ENCODE measurements at places on chromosomes 7 and 10.

DNA sequence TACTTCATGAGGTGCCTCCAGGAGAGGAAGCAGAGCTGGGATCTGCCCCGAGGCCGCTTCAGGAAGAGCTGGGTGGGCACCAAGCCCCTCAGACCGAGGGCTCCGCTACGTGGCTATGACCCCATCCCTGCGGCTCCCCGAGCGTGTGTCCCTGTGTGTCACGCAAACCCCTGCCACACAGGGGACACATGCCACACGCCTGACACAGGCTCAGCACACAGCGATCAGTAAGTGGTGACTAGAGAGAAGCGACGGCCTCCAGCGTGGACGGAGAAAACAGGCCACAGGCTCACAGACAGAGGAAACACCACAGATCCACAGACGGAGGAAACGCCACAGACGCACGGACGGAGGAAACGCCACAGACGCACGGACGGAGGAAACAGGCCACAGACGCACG is 18.5 kb downstream of the DIP2C start:
- DNase-seq: no peak

DNA sequence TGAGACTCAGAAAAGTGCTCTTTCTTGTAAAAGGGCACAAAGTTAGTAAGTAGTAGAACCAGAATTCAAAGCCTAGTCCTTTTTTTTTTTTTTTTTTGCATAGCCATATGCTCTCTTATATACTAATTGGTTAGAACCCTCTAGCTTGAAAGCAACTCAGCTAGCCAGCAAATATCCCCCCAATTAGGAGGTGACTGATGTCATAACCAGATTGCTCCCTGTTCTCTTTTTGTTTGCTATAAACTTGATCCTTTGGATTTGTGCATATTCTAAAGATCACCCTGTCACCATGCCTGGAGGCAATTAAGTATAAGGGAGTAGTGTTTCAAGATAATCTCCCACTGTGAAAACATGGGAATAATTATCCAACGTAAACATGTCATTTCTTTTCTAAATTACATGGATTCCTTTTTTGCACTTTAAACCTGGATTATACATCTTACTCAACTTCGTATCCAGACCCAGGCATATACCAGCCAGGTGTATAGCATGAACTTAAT is 963.4 kb downstream of the CNTNAP2 start:
- no peak for DNase-seq

DNA sequence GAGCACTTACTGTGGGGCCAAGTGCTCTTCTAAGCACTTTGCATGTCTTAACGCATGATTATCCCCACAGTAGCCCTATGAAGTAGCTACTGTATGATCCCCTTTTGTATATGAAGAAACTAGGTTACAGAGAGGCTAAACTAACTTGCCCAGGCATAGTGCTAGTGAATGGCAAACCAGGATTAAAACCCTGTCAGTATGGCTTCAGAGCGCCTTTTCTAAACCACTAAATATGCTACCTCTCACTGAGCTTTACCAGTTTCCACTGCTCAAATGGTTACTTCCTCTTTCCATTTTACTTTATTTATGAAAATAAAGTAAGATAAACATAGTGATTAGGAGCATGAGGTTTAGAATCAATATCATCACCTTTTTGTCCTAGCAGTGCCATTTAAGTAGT is 73.6 kb downstream of the PODXL start:
- DNase-seq: no peak

- no peak for DNase-seq
These were observed 419.5 kb downstream of the PAXIP1 start for GRCh38 chr7:154583454-154583853.

DNA sequence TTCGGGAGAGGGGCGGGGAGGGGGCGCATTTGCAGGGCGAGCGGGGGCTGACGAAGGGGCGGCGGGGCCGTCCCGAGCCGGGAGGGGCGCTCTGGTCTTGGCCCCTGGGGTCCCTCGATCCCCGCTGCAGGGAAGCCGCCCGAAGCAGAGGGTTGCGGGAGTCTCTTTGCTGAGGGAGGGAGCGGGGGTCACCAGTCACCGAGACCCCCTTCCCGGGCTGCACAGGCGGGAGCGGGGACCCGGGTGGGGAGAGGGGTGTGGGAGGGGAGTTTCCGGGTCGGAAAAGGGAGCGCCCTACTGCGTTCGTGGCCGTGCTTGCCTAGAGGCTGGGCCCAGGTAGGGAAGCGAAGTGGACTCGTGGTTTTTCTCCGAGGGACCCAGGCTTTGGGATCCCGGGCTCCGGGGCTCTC is 422 bp downstream of the AP1S1 start:
- DNase-seq: no peak

GRCh38 chr10:74743401-74743800 is 83.0 kb upstream of the KAT6B start:
- no peak for DNase-seq

GRCh38 chr7:79008786-79009185 is 444.7 kb downstream of the MAGI2 start:
- no peak for DNase-seq

DNA sequence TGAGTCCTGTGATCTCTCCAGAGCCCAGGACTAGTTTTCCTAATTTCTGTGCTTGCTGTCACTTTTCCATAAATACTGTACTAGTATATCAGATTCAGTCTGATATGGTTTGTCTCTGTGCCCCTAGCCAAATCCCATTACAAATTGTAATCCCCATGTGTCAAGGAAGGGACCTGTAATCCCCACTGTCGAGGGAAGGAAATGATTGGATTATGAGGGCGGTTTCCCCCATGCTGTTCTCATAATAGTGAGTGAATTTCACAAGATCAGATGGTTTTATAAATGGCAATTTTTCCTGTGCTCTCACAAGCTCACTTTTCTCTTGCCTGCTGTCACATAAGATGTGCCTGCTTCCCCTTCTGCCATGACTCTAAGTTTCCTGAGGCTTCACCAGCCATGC is 54.8 kb upstream of the IFRD1 start:
- DNase-seq: no peak

- no peak for DNase-seq
These were observed 482.0 kb upstream of the PCDH15 start for GRCh38 chr10:55283031-55283430.

GRCh38 chr7:119256001-119256400 is 1017.0 kb upstream of the KCND2 start:
- no peak for DNase-seq

DNA sequence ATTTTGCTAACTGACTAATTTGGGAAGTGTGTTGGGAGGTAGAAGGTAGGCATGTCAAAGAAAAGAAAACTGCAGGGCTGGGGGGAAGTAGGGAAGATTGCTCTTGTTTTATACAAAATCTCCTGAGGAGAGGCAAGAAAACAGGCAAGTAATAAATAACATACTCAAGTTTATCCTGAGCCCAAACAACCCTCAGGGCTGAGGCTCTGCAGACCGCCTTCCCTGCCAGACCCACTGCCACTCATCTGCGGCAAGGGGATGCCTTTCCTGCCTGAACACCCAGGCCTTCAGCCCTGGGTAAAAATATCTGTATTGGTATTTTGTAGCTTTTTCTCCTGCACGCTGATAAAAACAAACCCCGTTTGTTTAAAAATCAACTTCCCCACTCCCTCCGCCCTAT is 399.8 kb upstream of the NFE2L3 start:
- no peak for DNase-seq

- DNase-seq: no peak
These were observed 1.9 kb downstream of the TMEM229A start for GRCh38 chr7:124030964-124031363.

DNA sequence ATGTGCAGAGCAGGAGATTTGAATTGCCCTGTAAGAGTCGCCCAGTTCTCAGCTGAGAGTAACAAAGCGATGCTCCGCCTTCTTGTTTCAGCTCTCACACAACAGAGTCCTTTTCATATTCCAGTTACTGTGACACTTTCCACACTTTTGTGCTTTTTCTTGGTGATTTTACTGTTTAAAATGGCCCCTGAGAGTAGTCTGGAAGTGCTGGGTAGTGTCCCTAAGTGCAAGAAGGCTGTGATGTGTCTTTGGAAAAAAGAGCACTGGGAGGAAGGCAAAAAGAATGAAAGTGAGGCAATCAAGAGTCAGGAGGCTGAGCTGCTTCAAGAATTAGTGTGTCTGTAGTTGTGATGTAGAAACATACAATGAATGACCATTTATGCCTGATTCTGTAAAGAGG is 201.2 kb upstream of the SEMA3E start:
- DNase-seq: no peak

- DNase-seq: no peak
These were observed 106.7 kb upstream of the ODAD2 start for GRCh38 chr10:28105561-28105960.

DNA sequence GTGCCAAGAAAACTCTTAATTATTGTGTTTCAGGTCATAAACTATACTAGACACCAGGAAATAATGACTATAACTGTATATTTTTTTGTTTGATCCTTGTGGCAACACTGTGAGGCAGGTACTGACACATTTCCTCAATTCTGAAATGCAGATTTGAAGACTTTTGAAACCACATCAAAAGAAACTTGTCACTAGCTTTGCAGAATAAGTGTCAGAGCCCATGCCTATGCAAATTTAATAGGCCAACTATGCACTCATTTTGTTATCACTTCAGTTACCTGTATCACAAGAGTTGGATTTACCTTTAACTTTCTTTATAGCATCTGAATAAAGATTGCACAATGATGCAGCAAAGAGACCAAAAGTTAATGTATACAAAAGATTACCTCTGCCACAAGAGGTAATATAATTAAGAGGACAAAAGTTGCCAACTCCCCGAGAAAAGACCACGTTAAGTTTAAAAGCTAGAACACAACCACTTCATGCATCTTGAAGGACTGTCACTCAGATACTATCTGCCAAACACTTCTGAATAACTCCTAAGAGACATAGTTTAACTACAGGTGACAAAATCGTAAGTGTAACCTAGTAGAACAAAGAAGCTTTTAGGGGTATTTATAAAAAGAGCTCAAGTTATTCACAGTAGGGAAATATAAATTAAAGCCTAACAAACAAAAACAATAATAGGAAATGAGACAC is 80.5 kb downstream of the ELAPOR2 start:
- no peak for DNase-seq
